IPS DF 6.9 (cell line): ENCODE measurements at places on chromosomes 7 and 10.

GRCh38 chr10:91496016-91496415 is 85.9 kb downstream of the HECTD2 start:
- no peak for DNase-seq

- DNase-seq, result no peak
Measured at GRCh38 chr7:151415375-151416105, 5.7 kb upstream of the WDR86 start.

GRCh38 chr7:19101909-19102308 is 15.5 kb downstream of the TWIST1 start:
- DNase-seq, result no peak

DNA sequence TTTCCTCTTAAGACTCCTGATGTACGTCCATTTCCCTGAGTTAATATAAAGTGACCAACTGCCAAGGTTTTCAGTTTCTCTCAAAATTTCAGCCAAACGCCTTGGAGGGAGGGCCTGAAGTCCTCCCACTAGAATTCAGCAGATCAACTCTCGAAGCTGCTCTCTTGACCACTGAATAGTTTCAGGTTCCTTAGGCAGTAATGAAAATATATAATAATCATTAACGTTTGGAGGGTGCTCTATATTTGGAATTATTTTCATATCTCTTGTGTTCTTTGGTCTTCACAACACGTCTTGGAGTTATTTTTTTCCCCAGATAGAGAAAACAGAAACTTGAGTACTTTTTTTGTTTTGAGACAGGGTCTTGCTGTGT is 123.6 kb upstream of the SFMBT2 start:
- no peak for DNase-seq

DNA sequence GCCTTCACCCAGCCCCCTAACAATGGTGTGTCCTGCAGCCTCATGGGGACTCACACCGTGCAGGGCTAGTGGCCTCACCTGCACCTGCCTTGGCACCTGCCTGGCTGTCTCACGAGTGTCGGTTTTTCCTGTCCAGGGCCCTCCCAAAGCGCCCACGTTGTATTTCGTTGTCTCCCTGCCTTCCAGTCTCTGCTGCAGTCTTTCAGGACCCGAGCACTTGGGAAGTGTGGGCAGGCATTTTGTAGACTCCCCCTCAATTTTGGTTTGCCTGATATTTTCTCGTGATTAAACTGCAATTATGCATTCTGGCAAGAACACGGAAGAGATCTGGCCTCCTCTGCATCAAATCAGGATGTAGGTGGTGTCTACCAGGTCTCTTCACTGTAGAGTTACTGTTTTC is 17.9 kb downstream of the BNIP3 start:
- DNase-seq, result no peak

GRCh38 chr10:8392216-8392615 is 337.7 kb downstream of the GATA3 start:
- no peak for DNase-seq

DNA sequence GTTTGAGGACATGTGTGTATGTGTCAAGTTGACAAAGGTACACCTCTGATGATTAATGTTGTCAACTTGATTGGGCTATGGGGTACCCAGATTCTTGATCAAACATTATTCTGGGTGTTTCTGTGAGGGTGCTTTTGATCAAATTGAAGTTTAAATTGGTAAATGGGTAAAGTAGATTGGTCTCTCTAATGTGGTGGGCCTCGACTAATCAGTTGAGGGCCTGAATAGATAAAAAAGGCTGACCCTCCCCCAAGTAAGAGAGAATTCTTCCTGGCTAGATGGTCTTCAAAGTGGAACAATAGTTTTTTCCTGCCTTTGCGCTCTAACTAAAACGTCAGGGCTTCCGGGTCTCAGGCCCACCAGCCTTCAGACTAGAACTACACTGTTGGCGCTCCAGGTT is 309.9 kb upstream of the MGMT start:
- no peak for DNase-seq

DNA sequence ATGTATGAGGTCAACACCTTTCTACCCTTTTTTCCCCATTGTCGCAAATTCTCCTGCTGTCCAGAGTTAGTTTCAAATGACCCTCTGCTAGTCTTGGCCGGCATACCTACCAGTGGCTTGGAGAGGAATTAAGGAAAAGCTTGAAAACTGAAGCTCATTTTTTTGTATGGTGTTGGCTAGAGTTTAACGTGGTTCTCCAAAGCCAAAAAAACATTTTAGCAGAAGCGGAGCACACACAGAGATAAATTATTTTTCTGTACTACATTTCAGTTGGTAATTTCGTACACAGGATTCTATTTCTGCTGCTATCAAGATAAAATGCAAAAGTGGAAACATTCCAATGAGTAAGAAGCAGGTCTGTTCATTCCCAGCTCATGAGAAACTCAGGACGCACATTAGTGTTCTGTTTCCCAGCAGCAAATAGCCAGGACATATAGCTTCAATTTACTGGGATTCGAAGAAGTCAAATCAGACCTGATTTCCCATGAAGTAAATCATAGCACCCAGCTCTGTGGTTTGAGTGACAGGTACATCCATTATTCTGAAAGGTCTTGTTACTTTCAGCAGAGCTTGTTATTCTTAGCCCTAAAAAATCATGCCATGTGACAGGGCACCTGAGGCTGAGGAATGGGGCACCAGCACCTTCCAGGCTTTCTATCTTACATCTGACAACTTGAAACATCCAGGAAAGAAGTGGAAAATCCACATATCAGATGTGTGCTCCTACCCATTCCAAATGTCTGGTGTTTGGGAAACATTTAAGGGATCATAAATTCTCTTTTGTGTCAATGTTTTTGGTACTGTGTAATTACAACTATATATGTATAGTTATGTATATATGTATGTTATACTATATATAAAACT is 215.9 kb upstream of the C7orf33 start:
- DNase-seq, result no peak

DNA sequence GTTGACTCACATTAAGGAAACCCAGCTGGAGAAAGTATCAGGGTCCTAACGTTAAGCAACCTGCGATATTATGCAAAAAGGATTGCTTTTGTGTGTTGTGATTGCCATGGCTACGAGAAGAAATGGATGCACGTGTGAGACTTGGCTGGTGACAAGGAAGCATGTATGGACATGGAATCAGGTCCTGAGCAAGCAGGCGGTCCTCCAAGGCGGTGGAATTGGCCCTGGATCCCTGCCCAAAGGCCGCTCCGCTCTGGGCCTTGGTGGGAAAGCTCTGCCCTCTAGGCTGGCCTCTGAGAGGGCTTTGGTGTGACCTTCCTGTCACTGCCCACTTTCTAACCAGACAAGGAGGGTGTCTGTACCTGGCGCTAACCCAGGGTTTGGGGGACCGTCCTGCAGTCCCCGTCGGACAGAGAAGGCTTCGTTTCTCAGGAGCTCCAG is 192.1 kb downstream of the EBF3 start:
- no peak for DNase-seq

- no peak for DNase-seq
Measured at GRCh38 chr10:74337330-74338016, 186.5 kb downstream of the ADK start.
